Stimulated activated CD8-positive, alpha-beta memory T cell treated with anti-CD3 and anti-CD28 coated beads, Interleukin-15, amount 100 ng/mL, for 24 hours (primary cell): ENCODE measurements at places on chromosomes 12 and 14.

DNA sequence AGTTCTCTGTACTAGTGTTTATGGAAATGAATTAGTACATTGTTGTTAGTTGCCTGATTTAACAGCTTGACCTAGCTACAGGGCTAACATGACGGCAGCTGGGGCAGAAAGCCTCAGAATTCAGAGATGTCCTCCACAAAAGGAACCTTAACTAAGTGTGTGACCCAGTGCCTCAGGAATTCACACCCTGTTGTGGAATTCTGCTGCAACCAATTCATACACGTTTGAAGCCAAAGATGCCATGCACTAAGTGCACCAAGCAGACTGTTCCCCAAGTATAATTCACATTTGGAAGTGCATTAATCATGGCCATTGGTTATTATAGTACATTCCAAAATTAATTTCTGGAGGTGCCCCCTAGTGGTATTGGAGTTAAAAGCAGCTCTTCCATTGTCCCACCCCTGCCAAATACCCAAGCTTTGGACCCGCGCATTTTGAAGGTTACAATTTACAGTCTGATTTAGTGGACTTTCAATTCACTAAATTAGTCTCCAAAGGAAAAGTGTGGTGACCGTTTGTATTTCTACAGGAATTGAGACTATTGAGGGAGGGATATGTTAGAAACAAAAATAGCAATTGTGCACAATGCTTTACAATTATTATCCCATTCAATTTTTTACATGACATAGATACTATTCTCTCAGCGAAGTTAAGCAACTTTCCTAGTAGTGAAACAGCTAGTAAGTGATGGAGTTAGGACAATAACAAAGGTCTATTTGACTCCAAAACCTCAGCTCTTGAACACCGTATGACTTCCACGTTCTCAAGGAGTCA is 85.9 kb downstream of the PAX9 start:
- no peak for DNase-seq

GRCh38 chr14:101108579-101109346 is 205.2 kb upstream of the RTL1 start:
- DNase-seq: no peak

DNA sequence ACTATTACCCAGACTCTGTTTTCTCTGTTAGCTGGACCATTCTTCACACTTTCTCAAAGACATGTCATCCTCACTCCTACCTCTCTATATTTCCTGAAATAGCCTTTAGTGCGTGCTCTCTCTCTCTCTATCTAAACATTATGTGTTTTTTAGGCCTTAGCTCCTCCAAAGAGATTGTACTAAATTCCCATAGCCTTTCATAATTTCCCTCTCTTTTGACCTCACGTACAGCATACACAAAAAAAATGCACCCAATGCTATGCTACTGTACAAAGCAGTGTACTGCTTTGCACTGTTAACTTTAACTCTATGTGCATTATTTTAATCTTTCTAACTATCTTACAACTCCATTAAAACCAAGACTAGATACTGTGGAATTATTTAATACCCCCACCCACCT is 288.4 kb downstream of the DAD1 start:
- DNase-seq: no peak

- no peak for DNase-seq
Observed at GRCh38 chr12:97404543-97404942, 58.1 kb upstream of the RMST start.

DNA sequence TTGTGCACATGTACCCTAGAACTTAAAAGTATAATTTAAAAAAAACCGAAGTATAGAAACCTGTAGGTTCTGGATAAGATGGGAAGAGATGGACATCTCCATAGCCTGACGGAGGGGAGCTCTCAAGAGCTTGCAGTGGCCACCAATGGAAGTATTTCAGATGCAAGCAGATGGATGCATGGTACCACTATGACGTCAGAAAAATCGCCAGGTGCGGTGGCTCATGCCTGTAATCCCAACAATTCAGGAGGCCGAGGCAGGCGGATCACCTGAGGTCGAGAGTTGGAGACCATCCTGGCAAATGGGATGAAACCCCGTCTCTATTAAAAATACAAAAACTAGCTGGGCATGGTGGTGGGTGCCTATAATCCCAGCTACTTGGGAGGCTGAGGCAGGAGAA is 3.4 kb downstream of the TEX22 start:
- DNase-seq: no peak

- DNase-seq: peak; percentile 35
Observed at GRCh38 chr12:130870442-130871285, 1.2 kb upstream of the RAN start.

DNA sequence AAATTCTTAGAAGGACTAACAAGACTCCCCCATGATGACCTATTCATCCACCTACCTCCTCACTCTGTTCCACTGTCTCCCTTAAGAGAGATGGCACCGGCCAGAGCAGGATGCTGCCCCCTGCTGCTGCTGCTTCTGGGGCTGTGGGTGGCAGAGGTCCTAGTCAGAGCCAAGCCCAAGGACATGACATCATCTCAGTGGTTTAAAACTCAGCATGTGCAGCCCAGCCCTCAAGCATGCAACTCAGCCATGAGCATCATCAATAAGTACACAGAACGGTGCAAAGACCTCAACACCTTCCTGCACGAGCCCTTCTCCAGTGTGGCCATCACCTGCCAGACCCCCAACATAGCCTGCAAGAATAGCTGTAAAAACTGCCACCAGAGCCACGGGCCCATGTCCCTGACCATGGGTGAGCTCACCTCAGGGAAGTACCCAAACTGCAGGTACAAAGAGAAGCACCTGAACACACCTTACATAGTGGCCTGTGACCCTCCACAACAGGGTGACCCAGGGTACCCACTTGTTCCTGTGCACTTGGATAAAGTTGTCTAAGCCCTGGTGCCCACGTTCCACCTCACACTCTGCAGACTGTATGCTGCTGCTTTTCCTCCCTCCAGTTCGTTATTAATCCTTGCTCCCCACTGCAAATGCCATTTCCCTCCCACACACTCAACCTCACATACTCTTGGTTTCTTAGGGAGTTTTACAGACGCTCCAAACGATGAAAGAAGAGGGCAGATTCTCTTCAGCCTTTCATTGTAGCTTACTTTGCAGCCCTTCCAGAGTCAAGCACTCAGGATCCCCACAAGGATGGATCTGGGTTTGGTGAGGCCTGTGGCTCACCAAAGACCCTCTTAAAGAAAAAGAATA is at the start of gene RNASE8:
TSS of gene RNASE8 (plus strand) at position 20 of the 873 bp plus-strand sequence. CDS start at position 91, 71 bp downstream.
- no peak for DNase-seq

DNA sequence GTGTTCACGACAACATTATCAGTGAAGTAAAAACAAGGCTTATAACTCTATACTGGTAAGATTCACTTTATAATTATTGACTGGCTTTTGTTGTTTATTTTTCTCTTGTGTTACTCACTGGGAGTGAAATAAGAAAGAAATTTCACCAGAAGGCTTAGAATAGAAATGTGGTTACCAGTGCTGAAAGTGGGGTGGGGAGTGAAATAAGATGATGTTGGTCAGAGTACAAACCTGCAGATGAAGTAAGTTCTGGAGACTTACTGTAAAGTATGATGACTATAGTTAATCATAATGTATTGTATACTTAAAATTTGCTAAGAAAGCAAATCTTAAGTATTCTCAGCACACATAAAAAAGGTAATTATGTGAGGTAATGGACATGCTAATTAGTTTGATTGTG is 198.4 kb downstream of the KLHL28 start:
- DNase-seq: no peak

DNA sequence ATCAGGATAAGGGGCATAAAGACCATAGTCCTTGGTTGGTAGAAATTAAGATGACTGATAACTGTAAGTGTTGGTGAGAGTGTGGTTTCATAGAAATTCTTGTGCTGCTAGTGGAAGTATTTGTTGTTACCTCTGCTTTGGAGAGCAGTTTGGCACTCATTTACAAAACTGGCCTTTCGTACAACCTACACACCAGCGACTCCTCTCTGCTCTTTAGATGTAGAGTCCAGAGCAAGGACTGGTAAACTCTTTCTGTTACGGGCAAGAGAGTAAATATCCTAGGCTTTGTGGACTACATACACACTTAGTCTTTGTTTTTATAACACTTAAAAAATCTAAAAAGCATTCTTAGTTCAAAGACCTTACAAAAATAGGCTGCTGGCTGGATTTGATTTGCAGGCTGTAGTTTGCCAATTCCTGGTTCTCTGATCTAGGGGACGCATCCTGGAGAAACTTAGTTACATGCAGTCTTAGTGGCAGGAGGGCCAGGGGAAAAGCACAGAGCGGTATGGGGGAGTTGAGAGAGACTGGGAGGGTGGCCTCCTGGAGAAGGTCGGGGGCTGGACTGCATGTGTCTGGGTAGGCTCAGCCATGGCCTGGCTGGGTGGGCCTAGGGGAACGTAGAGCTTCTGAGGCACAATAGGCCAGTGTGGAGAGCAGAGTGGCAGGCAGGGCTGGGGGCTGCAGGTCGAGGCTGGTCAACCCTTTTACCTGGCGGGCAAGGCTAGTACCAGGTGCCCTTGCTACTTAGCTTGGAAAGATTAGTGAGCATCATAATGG is 55.3 kb upstream of the AMN start:
- no peak for DNase-seq

DNA sequence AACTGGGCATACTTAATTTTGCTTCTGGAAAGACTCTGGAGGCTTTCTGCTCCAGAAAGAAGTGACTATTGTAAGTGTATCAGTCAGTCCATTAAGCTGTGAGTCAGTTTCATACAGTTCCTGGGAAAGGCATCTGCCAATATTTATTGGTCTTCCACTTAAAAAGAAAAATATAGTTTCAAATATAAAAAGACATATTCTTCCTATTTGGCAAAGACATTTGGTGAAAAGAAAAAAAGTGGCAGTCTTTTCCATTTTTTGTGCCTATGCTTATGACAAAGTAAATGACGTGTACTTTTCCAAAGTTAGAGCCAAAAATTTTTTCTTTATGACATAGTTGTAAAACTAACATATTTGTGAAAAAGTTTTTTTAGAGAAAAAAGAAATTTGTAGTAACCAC is 12.3 kb downstream of the TMEM30B start:
- DNase-seq: no peak

DNA sequence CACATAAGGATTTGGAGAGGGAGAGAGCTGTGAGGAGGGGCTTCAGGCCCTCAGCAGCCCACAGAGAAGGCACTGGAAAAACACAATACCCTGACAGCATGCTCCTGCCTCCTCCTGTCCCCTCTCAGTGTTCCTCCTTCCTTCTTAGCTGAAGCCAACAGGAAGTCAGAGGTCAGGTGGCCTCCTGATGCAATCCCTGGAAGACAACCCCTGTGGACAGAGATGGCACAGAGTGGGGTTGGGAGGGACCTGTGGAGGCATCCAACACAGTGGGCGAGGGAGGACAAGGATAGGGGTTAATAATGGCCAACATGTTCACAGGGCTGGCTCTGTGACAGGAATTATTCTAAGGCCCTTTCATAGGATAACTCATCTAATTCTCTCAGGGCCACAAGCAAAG is 15.4 kb upstream of the IFI27L2 start:
- DNase-seq: no peak

- no peak for DNase-seq
Observed at GRCh38 chr14:99192028-99192621, 79.9 kb downstream of the BCL11B start.

DNA sequence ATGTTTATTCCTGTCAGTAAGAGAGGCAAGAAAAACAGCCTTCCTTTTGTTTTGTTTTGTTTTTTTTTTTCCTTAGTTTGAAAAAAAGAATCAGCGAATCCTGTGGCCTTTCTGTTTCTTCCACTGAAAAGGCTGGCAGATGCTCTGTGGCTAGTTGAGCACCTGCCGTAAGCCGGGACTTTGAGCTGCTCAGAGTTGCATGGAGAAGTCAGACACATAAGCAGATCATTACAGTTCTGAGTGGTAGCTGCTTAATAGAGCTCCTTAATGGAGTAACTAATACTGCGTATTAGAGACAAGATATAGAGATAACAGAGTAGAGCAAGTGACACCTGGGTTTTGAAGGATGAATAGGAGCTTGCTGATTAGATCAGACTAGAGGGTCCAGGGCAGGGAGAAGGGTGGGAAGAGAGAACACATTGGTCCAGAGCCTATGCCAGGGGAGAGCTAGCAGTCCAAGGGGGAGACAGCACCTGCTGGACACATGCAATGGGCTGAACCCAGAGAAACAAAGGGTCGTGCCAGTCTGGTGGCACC is 129.4 kb downstream of the TSPAN9 start:
- DNase-seq: no peak

DNA sequence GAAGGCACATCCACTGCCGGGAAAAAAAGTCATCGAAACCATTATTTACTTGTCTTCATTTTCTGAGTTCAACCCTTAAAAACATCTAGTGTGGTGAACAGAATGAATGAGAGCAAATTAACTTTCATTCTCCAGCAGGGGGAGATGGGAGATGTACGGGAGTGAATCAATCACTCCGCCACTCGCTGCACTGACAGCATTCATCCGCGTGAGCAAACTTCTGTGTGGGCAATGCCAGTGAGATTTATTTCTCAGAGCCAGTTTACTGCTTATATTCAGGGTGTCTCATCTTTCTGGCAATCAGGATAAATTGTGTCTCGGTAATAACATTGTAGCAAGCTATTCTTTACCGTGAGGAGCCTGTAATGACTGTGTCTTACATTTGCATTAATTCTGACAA is 463.6 kb upstream of the MIS18BP1 start:
- no peak for DNase-seq

DNA sequence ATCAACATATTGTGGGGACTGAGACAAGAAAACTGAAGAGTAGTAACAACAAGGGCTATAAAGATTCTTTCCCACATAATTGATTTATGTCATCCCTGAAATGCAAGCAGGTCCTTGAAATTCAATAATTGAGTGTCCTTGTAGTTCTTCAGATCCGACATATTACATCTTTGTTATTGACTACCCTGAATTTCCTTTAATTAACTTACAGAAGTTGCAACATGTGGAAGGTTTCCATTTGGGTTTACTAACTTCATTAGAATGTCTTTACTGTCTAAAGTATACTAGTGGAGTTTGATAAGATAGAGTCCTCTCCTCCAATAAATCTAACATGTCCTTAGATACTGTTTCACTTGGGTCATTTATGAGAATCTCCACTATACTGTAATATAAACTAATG is 951.8 kb downstream of the SLC6A15 start:
- DNase-seq: no peak

- DNase-seq: no peak
Observed at GRCh38 chr12:46548605-46549071, 176.1 kb upstream of the SLC38A2 start.

GRCh38 chr12:9741726-9742125 is 8.8 kb upstream of the CLECL1 start:
- no peak for DNase-seq

- DNase-seq: no peak
Observed at GRCh38 chr14:64703395-64704142, 655 bp upstream of the PLEKHG3 start.

DNA sequence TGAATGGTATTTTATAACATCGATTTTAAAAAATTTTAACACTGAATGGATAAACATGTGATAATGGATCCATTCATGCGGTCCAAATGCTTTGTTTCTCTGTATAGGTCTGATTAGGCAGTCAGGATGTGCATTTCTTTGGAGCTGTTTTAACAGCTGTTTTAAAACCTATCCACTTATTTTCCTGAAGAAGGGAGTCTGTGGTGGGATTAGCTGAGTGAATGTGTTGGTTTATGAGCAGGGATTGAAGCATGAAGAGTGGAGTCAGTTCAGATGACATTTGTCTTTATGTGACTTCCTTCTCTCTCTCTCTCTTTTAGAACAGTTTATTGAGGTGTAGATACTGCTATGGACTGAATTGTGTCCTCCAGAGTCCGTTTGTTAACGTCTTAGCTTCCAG is 37.7 kb downstream of the GLT8D2 start:
- DNase-seq: no peak
